HT1080 (cell line): ENCODE measurements at places on chromosomes 1 and 21. TPM values are rescaled to one million over a fixed set of nuclear protein-coding genes. Genes with fewer than 3 reads are reported as not detected.
A peak's percentile ranks its signal among the peaks of the same experiment; 100 is the strongest.

DNA sequence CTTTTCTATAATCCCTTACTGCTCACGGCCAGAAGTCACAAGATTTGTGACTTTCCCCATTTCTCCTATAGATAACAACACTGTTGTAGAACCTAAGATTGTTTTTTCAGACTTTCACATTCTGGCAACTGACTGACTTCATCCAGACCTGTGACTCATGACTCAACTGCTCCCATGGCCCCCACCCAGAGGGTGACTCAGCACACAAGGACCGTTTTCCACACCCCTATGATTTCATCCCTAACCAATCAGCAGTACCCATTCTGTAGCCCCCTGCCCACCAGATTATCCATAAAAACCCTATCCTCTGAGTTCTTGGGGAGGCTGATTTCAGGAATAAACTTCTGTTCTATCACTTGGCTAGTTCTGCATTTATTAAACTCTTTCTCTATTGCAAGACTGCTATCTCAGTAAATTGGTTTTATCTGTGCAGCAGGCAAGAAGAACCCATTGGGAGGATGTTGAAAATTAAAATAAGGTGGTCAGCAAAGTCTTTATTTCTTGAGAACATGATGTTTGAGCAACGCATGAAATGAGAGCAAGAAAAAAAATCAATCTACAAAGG is 79.7 kb downstream of the NGF start:
- DNase-seq = peak; percentile 81

TEX38 gene
- total RNA-seq = not detected in 2 replicates

DNA sequence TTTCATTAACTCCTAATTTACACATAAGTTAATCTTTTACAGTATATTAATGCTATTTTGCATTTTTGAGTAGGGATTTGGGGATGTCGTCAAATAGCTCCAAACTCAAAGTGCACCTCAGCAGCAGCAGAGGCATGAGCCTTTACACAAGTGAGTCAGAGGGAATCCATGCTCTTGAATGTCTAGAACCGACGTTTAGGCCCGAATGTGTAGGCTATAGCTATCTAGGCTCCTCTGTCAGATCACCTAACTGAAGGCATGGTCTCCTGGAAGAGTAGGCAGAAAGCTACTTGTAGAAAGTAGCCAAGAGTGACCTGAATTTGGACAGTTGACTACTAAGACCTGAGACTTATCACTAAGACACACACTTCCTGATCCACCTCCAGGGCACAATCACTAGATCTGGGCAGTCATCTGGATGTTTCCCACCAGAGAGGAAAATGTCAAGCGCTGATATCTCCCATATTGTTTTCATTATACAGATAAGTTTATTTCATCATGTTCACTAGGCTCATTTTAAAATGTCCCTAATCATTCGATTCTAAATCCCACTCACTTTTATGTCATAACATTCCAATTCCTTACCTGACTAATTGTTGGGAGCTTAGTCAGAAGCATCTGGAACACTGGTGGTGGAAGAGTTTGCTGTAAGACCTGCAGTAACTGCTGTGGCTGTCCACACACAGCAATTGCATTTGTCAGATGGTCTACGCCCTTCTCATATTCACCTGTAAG is 15.3 kb downstream of the TOMM20 start:
- DNase-seq = no peak

HAPLN2 gene
- not detected in 2 replicates for total RNA-seq

DNA sequence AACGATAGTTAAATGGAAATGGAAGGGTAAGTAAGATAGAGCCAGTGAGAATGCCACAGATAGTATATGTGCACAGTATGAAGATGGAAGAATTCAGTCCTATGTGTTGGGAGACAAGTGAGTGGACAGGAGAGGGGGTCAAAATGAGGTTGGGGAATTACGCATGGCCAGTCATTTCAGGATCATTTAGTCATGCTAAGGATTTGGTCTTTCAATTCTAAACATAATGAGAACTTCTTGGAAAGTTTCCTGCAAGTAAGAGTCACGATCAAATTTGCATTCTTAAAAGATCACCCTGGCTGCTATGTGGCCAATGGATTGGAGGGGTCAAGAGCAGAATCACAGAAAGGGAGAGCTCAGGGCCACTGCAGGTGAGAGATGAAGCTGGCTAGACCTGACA is 64.0 kb upstream of the KCNK2 start:
- DNase-seq = no peak

- DNase-seq = peak; percentile 51
Measured at GRCh38 chr1:223531742-223532341, 133.7 kb downstream of the CAPN8 start.
